ENCODE measurements at places on chromosomes 6 and 20. TPM values are rescaled to one million over a fixed set of nuclear protein-coding genes. Genes with fewer than 3 reads are reported as not detected.

- ATAC-seq: no peak
Observed at GRCh38 chr6:116314878-116315277, 35.1 kb upstream of the TSPYL1 start.

DNA sequence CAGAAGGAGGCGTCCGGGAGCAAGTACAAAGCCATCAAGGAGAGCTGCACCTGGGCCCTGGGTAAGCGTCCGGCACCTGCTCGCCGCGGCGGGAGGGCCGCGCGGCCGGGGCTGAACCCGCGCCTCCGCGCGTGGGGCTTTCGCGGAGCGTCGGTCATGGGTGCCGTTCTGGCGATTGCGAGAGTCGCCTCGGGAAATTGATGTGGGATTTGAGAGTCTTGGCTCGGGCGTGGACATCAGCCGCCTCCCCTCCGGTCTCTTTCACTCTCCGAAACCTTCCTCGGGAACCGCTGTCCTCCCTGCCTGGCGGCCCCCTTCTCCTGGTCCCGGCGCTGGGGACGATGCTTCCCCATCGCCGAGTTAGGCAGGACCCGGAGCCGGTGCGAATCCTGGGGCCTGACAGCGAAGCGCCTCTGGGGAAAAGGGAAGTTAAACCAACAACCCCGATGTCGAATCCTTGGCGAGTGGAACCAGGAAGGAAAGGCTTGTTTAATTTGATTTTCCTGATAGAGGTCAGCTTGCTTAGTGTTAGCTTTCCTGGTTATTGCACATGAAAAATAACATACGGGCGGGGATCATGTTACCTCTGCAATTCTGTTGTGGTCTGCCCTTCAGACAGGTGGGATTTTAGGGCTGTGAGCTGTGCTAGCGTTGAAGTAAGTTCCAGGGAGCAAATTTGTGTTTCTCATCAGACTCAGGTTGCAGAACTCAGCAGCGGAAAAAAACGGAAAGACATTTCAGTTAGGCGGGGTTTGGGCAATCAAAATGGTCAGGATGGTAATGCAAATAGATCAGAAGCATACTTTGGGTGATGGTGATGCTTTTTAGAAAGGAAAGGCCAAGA, 594 bp downstream of the ARFGEF3 start:
- peak; percentile 43 for ATAC-seq

GRCh38 chr6:15408758-15409157, 162.9 kb downstream of the JARID2 start:
- ATAC-seq: no peak

Gene CCDC170
- 8.8 TPM for total RNA-seq

Gene LATS1
- 13.1 TPM for total RNA-seq

Gene PSMF1
- total RNA-seq: 38.5 TPM

DNA sequence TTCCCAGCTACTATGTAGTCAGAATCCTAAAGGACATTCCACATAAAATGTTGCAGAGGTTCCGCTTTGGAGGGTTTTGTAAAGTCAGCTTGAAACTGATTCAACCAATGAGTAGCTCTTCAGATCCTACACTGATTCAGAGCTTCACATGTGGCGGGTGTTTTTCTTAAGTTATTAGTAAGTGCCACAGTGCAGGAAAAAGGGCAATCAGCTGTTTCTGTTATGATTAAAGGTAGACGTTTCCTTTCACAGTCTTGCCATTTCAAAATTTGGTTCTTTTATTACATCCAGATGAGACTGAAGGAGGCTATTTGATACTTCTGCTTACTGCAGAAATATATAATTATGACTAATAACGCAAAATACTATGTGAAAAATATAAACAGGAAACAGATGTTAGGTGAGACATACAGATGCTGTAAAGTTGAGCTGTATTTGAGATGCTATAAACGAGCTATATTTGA, 443.9 kb downstream of the CDKAL1 start:
- ATAC-seq: no peak

DNA sequence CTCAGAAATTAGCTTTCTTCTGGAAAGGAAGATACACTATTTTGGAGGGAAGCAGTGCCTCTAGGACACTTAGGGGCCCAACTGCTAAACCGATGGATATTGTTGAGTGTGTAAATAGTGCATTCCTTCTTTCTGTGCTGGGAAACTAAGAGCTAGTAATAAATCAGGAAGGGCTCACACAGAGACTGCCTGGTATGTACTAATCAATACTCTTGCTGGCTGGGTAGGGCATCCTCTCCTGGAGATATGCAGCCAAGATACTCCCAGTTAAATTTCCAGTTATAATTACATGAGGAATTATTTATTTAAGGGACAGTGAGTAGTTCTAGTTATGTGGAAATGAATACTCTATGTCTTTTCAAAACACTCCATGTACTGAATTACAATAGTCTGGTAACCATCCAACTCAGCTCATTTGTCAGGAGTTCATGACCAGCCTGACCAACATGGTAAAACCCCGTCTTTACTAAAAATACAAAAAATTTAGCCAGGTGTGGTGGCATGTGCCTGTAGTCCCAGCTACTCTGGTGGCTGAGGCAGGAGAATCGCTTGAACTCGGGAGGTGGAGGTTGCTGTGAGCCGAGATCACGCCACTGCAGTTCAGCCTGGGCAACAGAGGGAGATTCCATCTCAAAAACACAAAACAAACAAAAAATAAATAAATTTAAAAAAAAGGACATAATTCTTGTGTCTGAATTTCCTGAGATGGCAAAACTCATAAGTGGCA, 100.0 kb downstream of the OR2B2 start:
- ATAC-seq: no peak

DNA sequence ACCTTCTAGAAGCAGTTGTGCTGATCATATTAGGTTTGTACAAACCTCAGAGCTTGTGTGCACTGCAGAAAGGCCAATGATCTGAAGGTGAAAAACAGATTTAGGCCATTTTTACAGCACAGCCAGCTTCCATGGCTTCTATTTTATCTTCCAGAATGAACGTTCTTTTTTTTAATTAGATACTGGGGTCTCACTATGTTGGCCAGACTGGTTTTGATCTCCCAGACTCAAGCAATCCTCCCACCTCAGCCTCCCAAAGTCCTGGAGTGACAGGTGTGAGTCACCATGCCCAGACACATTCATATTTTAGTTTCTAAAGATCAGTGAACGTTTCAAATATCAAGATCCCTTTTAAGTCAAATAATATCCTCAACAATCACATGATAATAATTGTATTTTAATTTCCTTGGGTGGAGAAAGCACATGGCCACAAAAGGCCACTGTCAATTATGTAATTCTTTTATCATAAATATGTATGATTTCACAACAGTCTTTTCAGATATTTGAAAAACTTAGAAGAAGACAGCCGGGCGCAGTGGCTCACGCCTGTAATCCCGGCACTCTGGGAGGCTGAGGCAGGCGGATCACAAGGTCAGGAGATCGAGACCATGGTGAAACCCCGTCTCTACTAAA, 326.7 kb upstream of the JARID2 start:
- ATAC-seq: no peak

Measured in motor neuron (in vitro differentiated cells).